ENCODE measurements at places on chromosomes 3 and 15. TPM values are rescaled to one million over a fixed set of nuclear protein-coding genes. Genes with fewer than 3 reads are reported as not detected.
A peak's percentile ranks its signal among the peaks of the same experiment; 100 is the strongest.

DNA sequence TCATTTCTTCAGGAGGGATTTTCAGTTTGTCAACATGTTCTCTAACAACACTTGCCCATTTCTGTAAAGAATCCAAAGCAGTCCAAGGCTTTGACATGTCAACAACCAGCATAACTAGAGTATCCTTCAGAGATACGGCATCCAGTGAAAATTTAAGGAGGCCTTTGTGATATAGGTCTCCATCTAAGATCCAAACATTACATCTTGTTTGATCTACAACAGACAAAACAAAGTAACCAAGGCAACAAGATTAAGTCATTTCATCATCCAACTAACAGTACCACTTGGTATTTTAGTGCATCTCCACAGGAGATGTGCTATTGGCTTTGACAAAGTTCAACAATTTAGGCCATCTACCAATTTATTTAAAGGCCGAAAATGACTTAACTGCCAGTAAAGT, 25.8 kb downstream of the DYNC1LI1 start:
- no peak for DNase-seq

GRCh38 chr3:155778462-155778861, 27.6 kb downstream of the C3orf33 start:
- no peak for DNase-seq

GRCh38 chr15:69468241-69469121, 15.9 kb downstream of the RPLP1 start:
- DNase-seq: peak; percentile 45

GRCh38 chr3:116050311-116050915, 394.9 kb downstream of the LSAMP start:
- no peak for DNase-seq

GRCh38 chr15:31090766-31091165, 10.8 kb downstream of the TRPM1 start:
- DNase-seq: no peak

DNA sequence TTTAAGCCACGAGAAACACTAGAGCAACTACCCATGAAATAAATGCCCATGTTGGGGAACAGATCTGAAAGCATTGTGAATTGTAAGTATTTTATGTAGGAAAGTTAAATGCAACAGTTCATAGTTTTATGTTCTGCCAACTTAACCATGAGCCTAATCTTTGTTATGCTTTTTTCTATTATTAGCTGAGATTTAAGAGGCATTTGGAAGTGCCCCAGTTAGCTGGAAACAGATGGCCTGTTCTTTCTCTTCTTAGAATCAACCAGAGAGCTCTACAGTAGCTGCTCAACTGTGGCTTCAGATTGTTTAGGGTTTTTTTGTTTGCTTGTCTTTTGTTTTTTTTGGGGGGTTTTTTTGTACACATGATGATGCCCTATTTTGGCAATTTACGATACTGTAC, 284.4 kb downstream of the KCNH8 start:
- DNase-seq: no peak

- no peak for DNase-seq
Measured at GRCh38 chr15:72168131-72168807, 29.3 kb downstream of the GRAMD2A start.

GRCh38 chr3:195597229-195597628, 13.5 kb upstream of the APOD start:
- no peak for DNase-seq

DNA sequence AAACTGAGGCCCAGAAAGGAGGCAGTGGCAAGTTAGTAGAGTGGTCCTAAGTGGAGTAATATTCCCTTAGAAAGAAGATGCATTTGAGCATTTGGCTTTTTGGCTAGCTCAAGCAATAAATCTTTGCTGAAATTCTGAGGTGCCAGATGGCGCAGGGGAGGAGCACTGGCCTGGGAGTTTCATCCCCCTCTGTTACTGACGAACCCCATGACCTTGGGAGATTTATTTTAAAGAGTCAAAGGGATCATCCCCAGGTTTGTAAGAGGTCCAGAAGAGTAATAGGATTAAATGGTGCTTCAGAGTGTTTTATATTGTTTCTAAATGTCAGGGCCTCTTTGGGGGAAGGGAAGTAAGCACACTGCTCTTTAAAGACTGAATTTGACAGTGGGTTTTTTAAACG, 85.1 kb upstream of the PIAS1 start:
- DNase-seq: no peak

WDR53 gene
- polyA plus RNA-seq: 6.2 TPM

MCTP2 gene
- 17.8 TPM for polyA plus RNA-seq

PCOLCE2 gene
- polyA plus RNA-seq: 0.96 TPM
